ENCODE measurements at places on chromosomes 2 and 18.

DNA sequence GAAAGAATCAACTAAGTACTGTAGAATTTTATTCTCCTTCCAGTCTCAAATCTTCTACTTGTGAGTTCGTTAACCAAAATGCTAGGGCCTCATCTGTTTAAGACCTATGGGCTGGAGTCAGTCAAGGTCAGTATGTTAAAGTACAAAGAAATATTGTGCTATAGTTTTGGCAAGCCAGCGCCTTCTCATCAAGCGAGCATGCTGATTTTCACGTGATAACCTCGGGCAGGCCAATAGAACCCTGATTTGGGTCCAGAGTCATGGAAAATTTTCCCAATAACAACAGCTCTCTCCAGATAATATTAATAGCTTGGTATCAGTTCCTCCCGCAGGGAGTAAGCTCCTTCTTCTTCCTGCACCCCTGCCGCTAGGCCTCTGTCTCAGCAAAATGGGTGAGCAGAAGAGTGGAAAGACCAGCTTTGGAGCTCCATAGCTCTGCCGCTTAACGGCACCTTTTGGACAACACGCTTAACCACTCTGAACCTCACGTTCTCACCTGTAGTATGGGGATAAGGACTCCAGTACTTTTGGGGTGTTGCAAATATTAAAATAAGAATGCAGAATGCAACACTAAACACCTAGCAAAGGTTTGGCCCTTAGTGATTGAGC, 11.7 kb downstream of the CABLES1 start:
- no peak for DNase-seq

- DNase-seq, result no peak
Measured at GRCh38 chr2:240568678-240569522, 616 bp downstream of the RNPEPL1 start.

DNA sequence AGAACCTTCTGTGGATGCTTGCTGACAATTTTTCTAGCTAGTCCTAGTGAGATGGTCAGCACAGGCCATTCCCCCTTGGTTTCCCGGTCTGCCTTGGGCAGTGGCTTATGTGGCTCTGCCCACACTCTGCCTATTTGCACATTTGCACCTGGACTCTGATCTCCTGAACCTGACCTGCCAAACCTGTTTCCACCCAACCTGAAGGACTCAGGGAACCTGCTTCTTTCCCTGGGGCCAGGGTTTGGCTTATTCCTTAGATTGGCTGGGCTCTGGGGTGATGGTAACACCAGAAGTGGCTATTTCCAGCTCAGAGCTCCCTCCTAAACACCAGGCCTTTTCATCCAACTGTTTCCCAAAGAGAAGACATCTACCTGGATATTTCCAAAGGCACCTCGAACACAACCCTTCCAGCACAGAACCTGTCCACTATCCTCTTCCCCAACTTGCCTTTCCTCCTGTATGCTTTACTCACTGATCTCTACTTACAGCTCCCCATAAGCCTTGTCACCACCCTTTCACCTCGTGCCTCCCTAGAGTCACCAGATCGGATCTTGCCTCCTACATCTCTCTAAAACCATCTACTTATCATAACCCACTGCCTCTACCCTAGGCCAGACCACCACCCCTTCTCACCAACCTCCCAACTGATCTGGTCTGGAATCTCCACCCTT, 5.8 kb upstream of the MTA3 start:
- DNase-seq, result no peak

DNA sequence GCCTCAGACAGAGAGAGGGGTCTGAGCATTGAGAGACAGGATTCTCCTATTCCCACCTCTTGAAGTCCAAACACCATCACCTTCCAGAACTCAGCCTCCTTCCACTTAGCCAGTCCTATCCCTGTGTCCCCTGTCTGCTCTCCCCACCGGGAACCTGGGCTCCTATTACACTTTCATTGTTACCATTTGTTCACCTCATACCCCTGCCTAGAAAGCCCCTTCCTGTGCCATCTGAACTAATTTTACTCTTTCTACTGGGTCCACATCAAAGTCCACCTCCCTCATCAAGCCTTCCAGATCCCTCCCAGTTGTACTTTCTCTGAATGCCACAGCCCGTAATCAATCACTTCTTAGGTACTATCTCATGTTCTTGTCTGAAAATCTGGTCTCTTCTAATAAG, 220.6 kb downstream of the ZBTB7C start:
- no peak for DNase-seq

DNA sequence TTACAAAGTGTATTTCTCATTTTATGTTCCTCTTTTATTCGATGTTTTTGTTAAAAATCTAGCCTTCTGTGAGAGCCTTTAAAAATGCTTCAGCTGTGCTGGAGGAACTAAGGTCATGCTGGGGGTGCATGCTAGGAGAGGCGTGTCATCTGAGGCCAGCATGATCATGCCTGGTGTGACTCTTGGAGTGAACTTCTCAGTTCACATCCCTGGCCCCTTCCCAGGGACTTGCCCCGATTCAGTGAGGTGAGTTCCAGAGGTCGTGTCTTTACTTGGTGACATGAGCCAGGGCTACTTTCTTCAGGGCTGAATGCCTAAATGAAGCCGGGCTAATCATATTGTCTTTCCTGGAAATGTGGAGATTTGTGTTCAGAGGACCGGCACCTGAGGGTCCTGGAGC, 264.9 kb downstream of the MREG start:
- no peak for DNase-seq

DNA sequence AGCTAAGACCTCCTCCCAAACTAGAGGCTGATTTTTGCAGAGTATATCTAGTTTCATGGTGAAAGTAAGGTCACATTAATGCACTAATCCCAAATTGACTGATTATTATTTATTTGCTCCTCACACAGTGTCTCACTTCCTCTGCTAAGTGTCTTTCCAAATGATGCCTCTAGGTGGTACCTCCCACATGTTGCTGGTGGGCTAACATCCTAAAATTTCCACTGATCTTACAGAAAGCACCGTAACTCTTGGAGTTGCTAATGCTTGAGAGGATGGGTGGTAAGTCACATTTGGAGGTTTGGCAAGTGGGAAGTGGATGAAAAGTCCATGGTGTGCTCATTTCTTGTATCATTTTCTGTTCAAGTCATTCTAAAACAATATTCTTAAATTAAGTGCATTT, 428.7 kb upstream of the GYPC start:
- no peak for DNase-seq

DNA sequence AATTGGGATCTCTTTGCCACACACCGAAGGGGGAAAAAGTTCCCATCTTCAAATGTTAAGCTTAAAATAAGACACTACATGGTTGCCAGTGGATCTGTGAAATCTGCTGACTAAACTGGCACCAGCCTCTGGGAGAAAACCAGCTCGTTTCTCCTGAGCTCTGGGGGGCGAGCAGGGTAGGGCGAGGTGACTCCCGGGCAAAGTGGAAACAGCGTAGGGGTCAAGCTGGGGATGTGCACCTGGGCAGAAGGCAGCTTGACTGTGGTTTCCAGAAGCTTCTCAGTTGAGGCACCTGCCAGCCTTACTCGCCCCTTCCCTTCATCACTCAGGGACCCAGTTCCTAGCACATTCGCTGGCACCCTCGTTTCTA, 62.8 kb downstream of the SFXN5 start:
- no peak for DNase-seq

DNA sequence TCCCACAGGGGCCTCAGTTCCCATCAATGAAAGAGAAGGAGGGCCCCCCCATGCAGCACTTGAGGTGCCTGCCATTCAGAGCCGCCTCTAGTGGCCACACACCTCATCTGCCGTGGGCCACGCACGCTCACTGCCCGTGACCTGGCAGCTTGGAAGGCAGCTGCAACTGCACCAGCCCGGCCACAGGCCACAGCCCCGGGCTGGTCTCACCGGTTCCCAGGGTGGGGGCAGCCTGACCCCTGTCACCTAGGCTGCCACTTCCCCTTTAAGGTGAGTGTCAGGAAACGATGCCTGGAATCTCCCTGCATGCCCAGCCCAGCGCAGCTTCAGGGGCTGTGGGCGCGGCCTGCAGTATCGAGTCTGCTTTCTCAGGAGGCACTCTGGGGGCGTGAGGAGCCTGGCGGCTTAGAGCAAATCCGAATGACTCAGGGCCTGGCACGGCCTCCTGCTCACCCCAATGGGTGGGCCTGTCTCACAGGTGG, 2.6 kb downstream of the MAB21L4 start:
- no peak for DNase-seq

DNA sequence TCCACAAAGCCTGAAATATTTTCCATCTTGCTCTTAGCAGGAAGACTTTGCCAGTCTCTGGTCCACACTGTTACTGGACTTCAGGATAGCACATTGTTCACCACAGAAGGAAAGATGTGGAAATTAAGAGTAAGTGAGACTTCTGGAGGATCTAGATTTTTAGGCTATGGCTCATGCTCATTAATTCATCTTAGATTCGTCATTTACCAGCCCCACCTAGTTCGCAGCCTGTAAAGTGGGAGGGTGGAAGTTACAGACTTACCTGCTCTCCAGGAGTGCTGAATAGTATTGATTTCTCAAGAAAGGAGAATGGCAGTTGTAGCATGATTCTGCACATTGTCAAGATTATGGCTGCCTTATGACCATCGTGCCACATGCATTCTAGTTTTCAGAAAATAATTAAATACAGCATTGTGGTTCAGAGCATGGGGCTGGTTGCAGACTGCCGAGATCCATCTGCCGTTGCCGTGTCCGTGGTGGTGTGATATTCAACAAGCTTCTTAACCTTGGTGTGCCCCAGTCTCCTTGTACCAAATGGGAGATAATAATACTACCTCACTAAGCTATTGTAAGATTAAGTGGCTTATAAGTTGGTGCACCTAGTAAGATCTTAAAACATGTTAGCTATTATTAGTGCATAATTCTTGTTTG, 56.8 kb downstream of the RNF144A start:
- DNase-seq, result no peak

- no peak for DNase-seq
Measured at GRCh38 chr2:174493549-174494331, 6.9 kb upstream of the GPR155 start.

DNA sequence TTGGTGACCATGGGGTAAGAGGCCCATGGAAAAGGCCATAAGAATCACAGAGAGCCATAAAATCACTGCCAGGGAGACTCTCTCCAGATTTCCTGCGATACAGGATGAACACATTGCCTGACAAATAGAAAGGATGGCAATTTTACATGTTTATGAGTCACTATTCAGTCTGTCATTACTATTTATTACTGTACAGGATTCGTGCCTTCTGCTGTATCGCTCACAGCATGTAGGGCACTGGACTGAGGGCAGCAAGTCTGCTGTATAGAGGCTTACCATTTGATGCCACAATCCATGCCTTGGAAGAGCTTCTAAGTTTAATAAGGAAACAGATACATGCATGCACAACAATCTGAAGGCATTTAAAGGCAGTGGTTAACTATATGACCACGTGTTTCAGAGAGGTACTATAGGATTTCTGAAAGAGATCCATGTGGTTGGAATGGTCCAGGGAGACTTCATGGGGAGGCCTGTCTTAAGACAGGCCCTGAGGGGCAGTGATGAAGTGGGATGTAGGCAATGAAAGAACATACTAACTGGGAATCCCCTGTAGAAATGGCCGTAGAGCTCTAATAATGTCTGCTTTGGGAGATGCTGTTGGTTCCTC, 702.4 kb upstream of the RAB6C start:
- no peak for DNase-seq

- DNase-seq, result peak; percentile 10
Measured at GRCh38 chr18:29912351-29912750, 1130.2 kb downstream of the DSC3 start.

DNA sequence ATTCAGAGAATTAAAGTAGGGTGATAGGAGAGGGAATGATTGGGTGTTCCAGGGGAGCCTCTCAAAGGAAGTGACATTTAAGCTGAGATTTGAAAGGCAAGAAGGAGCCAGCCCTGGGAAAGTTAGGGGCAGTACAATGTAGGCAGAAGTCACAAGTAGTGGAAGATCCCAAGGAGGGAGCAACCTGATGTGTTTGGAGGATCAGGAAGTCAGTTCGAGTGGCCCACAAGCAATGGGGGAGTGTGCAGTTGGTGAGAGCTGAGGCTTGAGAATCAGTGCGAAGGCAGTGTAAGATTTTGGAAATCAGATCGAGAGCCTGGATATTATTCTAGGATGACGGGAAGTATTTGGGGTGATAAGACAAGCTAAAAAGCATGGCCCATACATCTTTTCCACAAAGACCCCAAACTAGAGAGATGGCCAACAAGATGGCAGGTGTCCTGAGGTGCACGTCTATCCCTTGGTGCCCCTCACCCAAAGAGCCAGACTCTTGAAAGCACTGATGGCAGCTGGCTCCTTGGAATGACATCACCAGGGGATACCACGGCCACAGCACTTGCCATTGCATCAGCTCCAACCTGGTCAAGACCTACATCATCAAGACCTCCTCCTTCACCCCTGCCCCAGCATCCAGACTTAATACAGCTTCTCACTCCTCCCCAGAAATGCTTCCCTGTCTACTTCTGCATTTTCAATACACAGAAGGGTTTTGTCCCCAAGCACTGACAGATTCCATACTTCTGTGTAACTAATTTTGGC, 127.3 kb downstream of the BCL2 start:
- DNase-seq, result no peak

DNA sequence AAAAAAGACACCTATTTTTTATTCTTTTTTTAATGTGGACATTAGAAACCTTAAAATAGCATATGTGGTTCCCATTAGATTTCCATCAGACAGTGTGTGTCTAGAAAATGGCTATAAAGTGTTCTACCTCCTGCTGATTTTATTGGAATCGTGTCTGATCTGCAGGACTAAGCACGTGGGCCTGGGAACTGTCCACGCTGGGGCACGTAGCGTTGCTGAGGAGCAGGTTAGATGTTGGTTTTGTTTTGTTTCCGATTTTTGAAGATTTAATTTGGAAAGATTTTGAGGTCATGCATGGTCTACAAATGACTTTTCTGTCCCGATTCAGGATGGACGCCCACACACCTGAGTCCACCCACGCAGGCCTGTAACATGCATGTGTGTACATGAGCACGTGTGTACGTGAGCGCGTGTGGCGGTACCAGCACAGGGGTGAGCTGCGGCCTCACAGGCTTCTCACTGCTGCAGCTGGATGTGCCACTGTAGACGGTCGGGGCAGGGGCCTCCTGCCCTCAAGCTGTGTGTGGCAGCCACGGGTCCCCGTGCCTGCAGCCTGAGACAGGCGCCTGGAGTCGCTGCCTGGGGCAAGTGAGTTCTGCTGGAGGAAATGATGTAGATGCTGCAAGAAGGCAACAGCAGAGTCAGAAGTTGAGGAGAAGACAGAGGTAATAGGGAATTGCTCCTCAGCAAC, 99.7 kb upstream of the CTDP1 start:
- no peak for DNase-seq

DNA sequence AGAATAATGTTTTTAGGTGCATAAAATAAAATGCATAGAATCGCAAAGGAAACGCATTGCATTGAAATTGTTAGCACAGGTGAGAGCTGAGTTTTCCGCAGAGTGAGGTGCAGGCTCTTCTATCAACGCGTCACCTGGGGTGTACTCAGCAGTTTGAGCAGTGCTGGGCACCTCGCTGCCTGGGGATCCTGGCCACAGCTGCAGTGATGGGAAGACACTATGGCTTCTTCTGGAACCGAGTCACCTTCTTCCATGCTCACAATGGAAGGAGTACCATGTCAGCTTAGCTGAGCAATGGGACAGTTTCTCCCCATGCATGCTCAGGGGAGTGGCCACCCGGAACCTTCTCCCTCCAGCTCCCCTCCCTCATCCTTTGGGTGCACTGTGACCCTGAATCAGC, 95.4 kb upstream of the OTOS start:
- no peak for DNase-seq

All from NCI-H524 treated with DMSO at 0.1 percent for 48 hours (cell line).